ENCODE measurements at places on chromosomes 4 and X.

GRCh38 chr4:69224891-69225290 lies 10.3 kb upstream of the UGT2B11 start:
- no peak for DNase-seq

DNA sequence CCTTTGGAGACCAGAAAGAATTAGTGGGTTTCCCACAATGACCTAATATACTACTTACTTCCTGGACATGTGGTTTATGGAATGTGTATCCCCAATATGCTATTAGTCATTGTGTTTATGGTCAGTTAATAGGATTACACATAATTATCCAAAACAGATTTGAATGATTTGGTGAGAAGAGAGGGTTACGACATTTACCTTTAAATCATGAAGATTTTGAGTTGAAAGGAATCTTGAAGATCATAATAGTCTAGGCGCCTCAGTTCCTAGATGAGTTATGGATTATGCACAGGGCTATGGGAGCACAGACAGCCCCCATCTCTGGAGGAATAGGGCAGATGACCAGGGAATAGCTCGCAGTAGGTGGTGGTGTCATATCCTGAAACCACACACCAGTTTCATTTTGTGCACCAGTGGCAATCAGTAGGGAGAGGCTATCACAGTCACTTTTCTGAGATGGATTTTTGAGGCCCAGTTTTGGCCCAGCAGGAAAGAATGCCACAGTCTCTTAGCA lies 61.3 kb downstream of the SEPTIN11 start:
- DNase-seq, result no peak

DNA sequence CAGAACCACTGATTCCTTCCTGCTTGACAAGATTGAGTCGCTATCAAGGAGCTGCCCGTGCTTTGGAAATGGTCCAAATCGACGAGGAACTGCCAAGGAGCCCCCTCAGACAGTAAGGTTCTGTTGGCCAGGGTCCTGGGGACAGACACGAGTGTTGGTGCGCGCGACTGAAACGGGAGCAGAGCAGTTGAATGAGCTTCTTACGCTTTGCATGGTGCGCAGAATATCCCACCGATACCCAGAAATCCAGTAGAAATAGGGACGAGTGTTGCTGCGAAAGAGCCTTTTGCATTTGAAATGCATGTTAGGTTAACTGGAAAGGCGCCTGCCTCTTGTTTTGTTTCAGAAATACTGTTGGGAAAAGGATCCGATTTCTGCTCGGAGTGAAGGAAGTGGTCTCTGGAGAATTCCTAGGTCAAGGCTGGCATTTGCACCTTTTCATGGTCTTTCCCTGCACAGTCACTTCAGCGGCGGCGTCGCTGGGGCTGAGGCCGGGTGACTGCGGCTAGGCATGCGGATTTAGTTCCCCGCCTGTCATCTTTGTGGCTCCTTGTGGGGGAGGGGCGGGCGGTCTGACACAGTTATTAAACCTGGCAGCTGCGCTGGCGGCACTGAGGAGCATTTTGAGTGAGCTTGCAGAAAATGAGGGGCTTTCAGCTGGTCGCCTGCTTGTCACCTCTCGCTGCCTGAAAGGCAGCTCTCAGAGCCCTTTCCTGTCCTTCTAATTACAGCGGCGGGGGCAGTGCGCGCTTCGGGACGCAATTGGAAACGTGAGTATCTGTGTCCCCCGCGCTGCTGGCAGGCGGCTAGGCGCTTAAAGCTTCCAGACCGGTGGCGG lies 51.5 kb upstream of the TRIM2 start:
- peak; percentile 58 for DNase-seq

DNA sequence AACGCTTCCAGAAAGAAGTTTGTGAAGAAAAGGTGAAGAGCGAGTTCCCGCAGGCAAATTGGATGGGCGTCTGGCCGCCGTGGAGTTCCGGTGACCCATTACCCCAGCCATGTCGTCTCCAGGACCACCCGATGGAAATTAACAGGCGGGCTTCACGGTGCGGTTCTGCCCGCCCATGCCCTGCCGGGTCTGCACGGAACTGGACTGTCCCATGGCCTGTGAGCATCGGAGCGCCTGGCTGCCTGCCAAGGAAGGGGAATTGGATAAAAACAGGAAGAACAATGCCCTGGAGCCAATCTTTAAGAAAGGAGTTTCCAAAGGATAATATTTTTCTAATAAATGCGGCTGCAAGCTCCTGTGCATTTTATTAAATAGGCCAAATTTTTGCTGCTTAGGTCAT lies 319.8 kb upstream of the SLC7A11 start:
- no peak for DNase-seq

GRCh38 chr4:107255596-107255995 lies 219.5 kb upstream of the DKK2 start:
- DNase-seq, result no peak

- DNase-seq, result no peak
Measured at GRCh38 chr4:31383767-31384166, 663.6 kb downstream of the PCDH7 start.

DNA sequence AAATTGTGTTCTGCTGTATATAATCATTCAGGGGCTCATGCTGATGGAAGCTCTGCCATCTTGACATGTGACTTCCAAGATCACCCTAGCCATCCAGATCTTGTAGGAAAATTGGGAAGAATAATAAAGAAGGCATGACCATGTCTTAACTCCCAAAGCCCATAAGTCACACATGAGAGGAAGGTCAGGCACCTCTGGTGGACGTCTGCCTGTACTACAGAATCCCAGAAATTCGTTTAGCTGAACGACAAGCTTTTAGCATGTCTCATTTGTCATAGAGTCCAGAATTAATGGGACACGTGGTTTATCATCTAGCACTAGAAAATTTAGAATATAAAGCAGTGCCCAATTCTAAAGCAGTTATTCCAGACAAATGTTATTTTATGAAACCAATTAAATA lies 212.7 kb downstream of the CENPC start:
- no peak for DNase-seq

- DNase-seq, result no peak
Measured at GRCh38 chr4:182478475-182478874, 235.3 kb downstream of the TENM3 start.

DNA sequence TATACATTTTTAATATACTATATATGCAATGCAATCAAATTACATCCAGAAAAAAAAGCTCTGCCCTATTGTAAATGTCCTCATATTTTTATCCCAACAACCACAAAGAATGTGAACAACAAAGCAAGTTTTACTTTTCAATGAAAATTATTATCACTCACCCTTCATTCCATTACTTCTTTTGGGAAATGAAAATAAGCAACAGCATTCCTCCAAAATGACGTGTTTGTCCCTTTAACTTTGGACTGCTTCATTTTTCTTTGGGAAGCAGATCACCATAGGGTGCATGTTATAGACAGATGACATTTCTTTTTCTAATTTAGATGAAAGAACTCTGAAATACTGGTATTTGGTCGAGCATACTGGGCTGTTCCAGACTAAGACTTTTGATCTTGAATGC lies 667.1 kb upstream of the BOD1L1 start:
- no peak for DNase-seq

DNA sequence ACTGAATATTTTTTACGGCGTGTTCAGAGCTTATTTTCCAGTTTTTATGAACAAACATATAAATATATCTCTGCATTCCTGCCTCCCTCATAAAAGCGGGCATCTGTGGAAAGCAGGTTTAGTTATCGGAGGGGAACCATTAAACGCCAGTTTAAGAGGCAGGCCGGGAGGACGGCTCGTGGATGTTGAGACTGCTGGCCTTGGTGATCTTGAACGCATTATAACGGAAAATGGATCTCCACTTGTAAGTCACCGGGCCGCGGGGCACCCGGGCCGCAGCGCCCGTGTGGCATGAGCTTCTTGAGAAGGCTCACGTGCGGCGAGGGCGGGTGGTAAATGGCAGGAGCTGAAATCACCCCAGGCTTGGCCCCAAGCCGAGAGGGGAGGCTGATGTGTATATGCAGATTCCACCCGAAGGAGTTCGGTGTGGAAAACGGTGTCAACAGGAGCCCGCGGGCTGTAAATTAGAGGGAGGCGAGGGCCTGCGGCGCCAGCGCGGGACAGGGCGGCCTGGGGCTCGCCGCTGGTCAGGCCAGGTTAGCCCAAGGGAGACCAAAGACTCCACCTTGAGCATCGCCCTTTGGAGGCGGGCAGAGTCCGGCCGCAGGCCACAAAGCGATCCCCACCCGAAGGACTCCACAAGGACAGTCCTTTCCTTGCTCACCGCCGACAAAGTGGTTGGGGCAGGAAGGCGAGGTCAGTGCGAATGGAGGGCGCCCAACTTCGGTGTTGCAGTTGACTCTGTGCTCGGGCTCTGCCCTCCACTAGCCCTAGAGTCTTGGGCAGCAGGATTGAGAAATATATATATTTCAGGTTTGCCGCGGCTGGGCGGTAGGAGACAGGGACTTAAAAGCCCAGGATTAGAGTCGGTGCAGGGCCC lies 1.3 kb upstream of the HAND2 start:
- no peak for DNase-seq

- no peak for DNase-seq
Measured at GRCh38 chr4:151708100-151708499, 52.7 kb downstream of the GATB start.

DNA sequence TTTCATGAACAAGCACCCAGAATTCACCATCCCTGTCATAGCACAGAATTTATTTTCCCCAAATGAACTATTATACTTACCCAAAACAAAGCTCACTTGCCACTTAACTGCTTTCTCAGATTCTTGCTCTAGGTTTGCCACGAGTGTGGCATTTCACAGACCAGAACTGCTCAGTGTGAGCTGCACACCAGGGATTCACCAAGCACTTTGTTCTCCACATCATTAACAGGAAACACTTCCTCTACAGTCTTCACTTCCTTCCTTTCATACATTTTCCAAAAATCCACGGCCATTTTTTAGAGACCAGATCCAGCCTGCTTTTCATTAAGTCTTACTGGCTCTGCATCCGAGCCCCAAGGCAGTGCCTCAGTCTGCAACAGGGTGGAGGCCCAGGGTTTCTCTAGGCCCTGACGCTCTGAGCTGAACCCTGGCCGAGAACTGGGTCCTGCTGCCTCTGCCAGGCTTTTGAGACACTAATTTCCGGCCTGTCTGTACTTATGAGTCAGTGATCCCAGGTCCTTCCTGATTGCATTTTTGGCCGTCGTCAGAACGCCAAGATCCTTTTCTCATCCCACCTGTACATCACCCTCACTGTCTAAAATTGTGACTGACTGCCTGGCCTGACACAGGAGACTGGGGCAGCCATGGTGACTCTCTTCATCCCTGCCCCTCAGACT lies 67.6 kb upstream of the MTNR1A start:
- no peak for DNase-seq

DNA sequence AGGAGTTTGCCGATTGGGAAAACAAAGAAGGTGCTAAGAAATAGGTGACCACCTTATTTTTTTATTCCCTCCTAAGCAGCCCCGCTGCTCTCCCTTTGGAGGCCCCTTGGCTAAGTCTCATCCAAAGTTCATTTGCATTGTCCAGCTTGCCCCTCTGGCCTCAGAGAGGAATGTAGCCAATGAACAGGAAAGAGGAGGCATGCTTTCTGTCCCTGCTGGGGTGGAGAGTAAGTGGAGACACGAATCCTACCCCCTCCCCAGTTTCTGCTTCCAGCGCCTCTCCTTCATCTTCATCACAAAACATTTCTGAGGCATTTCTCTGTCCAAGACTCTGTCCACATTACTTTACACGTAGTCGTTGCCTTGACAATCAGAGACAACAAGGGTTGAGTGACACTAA lies 38.7 kb downstream of the NLGN3 start:
- DNase-seq, result no peak

GRCh38 chr4:182015893-182016292 lies 227.3 kb upstream of the TENM3 start:
- DNase-seq, result no peak

DNA sequence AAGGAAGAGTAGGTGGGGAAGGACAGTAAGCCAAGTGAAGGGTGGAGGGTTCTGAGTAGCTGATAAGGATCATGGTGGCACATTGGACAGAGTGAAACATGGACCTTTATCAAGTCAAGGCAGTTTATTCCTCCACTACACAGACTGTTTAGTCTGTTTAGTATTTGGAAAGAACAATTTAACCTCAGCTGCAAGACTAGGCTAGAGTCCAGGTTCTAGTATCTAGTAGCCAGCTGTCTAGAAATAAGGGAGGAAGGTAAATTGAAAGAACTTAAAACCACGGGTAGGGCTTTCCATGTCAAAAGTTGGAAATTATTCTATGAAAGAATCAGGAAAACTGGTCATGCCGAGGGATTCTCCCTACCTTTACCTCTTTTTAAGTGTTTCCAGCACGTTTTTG lies 140.1 kb upstream of the MED14 start:
- DNase-seq, result no peak

GRCh38 chr4:111506706-111507105 lies 638.5 kb upstream of the FAM241A start:
- DNase-seq, result no peak

- DNase-seq, result no peak
Measured at GRCh38 chr4:140212646-140213045, 58.7 kb upstream of the MAML3 start.

- DNase-seq, result no peak
Measured at GRCh38 chr4:82889287-82889686, 1.7 kb downstream of the SEC31A start.

GRCh38 chr4:95091272-95091671 lies 333.5 kb downstream of the BMPR1B start:
- DNase-seq, result no peak

DNA sequence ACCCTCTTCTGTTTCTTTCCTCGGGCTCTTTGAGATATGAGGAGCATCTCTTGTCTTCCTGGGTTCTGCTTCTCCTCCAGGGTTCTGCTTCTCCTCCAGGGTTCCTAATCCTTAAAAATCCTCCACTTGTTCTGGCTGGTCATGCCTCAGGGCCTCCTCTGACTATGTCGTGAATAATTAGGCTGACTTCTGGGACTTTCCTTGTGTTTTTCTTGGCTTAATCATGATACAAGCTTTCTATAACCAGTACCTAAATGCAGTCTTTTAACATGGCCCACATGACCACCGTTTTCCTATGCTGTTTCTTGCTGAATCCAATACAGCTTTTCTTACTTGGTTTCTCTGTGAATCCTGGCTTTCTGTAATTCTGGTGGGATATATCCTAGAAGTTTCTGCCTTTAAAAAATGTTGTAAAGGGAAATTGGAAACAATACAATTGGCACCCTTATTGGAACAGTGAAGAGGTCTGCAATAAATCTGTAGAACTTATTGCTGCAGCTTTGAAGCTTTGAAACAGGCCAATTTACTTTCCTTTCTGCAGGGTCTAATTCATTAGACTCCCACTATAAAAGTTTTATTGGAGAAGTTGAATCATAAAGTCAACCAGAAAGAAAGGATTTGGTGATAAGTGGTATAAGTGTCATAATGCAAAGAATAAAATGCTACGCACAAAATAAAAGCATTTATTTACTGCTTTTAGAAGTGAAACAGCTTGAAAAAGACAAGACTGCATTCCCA lies 213.1 kb downstream of the UGT8 start:
- DNase-seq, result no peak

DNA sequence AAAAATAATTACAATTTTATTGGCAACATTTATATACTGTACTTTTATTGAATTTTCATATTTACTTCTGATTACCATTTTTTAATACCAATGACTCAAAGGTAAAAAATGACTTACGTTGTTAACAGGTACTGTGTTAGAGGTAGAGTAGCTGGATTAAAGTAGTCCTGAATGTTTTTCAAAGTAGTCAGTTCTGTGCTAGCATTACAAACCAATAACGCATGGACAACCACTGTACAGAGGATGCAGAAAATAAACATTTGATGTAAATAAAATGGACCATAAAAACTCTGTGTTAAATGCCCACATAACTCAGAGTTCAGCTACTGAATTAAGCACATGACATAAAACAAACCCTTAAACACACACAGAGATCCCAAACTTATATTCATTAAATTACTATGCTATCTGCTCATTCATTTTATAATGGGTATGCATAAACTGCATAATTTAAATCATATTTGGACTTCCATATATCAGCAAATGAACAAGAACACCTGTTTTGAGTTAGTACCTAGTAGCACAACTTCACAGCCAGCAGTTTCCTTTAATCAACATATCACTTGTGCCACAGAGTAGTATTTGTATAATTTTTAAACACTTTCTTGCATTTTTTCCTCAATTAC lies 46.4 kb upstream of the NEUROG2 start:
- DNase-seq, result no peak
